Retina (tissue), 1 donor: ENCODE measurements at places on chromosomes 3 and 15.

DNA sequence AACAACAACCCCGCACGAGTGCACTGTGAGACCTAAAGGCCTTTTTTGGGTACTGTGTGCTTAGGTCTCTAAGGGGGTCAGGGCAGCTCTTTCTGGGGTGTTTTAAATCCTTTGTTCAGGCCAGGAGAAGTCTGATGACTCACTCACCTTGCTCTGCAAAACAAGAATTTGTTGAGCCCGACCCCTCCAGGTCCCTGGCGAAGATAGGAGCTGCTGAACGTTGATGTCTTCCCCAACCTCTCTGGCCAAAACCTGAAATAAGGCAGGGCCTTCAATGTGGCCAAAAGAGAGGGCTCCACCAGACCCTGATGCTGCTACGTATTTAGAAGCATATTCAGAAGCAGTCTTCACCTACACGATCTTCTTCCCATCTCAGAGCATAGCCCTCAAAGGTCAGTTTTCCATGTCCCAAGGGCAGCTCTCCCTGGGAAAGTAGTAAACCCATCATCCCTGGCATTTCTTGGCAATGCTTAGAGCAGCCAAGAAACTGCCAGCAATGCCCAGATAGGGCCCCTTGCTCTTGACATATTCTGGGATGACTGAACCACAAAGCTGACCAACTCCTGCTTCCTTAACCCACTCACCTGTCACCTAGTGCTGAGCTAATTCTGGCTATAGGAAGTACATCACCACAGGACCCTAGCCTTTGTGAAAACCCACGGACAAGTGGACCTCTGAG is 27.1 kb downstream of the CCDC13 start:
- no peak for DNase-seq

DNA sequence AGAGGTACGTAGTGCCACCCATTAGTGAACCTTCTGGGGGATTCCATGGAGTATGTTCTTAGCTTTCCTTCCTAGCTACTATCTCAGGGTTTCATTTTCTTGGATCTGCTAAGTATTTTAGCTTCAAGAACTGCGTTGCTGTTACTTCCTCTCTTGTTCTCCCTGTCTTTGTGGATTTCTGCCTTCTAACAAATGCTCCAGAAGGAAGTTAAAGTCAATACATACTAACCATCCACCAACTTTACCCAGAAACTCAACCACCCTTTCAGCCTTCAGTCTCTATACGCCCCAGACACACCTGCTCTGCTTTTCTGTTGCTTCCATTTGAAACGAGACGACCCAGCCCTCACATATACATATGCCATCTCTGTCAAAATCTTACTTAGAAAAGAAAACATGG is 2.4 kb upstream of the KLF13 start:
- DNase-seq: no peak

DNA sequence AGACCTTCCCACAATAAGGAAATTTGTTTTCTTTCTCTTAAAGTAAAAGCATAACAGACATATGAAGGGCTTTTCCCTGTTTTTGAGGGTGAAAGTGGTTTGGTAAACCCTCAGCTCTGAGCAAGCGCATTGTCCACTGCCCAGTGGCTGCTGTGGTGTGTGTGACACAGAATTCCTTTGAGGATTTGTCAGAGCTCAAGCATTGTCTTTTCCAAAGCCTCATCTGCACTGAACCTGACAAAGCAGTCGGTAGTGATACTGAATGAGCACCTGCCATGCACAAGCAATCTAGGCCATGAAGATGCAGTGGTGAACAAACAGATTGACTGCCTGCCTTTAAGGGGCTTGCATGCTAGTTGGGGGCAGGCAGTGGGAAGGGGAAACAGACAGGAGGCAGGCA is 128.3 kb downstream of the PLCL2 start:
- peak; percentile 43 for DNase-seq

- DNase-seq: no peak
These were observed 20.5 kb downstream of the GALK2 start for GRCh38 chr15:49190586-49190985.

- DNase-seq: no peak
These were observed 46.2 kb downstream of the CD200 start for GRCh38 chr3:112379020-112379690.

DNA sequence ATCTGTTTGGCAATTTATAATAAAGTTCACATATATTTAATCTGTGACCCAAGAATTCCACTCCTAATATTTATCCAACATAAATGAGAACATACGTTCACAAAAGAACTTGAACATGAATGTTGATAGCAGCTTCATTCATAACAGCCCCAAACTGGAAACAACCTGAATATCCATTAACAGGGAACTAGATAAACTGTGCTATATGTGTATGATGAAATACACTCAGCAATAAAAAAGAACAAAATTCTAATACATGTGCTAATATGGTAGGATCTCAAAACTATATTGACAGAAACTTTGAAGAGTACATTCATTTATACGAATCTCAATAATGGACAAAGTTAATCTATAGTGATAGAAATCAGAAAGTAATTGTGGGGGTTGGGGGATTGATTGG is 5.1 kb upstream of the BHLHE40 start:
- no peak for DNase-seq
